ENCODE measurements at places on chromosomes 1 and 21. TPM values are rescaled to one million over a fixed set of nuclear protein-coding genes. Genes with fewer than 3 reads are reported as not detected.

DNA sequence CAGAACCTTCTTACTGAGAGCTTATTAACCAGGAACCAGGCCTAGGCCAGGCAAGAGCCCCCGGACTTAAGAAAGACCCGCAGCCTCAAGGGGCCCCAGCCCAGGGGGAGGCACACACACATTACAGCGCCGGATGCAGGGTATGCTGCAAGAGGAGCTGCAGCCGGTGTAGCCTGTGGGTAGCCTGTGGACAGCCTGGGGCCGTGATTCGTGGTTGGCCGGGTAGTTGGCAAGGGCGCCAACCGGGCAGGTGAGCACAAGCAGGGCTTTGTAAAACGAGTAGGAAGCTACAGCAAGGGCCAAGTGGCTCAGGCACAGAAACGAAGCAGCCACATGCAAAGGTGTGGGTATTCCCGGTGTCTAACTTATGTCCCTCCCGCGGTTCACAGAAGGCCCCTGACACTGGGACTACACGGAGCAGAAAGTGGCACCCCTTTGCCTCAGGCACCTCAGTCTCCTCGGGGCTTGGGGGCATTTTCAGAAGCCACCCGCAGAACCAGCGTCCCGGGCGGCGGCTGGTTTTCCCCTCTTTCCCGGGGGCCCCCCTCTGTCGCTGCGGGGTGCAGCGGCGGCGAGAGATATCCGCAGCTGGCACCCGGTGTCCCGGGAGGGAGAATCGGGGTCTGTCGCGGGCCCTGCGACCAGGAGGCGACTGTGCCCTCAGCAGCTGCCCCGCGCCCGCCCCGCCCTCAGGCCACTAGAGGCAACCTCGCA, 40.8 kb downstream of the KIAA1614 start:
- DNase-seq = no peak

- DNase-seq = no peak
Measured at GRCh38 chr1:111746614-111746999, 7.4 kb upstream of the INKA2 start.

RFX5 gene
- 23.8 TPM for total RNA-seq

DNA sequence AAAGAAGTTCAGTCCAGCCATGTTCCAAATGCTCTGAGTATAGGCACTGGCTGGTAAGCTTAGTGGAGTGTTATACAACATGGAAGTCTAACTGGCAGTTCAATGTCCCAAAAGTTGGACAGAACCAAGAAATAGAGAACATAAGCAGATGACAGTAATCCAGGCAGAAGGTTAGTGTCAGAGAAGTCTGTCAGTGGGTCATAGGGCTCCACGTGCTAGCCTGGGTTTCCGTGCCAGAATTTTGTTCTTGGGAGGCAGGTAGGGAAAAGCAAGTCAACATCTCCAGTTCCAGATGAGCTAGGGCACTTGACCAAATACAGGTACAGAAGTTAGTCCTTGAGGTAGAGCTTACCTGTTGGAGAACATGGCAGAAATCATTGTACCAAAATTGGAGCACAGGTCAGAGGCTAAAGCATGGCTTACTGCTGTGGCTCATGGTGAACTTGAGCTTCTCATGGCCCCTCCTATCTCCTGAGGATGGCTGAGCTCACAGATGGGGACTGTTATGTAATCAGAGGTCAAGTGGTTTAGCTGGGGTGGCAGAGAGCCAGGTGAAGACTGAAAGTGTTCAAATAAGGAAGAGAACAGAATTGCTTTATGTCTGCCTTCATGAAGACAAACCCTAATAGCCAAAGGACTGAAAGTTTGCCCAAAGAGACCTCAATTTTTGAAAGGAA, 170.8 kb downstream of the NFIA start:
- DNase-seq = peak; percentile 71

DNA sequence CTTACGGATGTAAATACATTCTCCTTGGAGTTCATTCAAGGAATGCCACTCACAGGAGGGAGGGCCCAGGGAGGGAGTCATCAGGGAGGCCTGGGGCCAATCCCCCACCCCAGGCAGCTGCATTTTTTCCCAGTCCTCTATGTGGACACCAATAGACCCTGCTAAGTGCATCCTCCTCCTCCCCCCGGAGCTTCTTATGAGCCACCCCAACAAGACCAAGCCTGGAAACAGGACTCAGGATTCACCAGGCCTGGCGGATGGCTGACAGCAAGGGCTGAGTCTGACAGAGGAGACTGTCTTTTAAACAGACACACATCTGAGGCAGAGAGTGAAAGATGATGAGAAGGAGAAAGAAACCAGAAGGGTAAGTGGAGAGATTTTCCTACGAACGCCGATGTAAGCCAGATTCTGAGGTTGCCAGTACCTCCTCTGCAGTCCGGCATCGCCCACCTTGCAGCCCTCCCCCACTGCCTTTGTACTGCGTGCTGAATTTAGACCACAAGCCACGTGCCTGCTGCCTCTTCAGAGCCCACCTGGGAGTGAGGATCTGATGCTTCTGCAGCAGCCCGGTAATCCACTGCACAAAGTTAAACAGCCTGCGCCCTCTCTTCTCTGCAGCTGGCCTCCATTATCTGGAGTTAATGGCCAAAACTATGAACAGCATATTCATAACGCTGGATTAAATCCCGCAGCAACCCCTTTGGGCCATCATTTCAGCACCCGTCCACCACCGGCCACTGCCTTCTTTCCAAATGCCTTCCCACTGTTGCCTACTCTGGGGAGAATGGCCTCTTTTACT, 17.6 kb upstream of the SFPQ start:
- no peak for DNase-seq

GRCh38 chr1:54408147-54409066, 2.2 kb upstream of the SSBP3 start:
- DNase-seq = no peak

- no peak for DNase-seq
Measured at GRCh38 chr1:42966688-42967612, 8.3 kb upstream of the SLC2A1 start.

GRCh38 chr1:53956308-53957168, 10.4 kb downstream of the LRRC42 start:
- DNase-seq = no peak

- DNase-seq = no peak
Measured at GRCh38 chr1:11641776-11642305, 12.4 kb downstream of the FBXO2 start.

GRCh38 chr1:42035205-42035829, 116.6 kb upstream of the HIVEP3 start:
- peak; percentile 65 for DNase-seq

- DNase-seq = peak; percentile 90
Measured at GRCh38 chr1:226679853-226680516, 59.1 kb downstream of the ITPKB start.

- no peak for DNase-seq
Measured at GRCh38 chr1:60797351-60797750, 285.0 kb upstream of the NFIA start.

- DNase-seq = peak; percentile 26
Measured at GRCh38 chr1:206559672-206559995, 52.3 kb downstream of the RASSF5 start.

TNNT2 gene
- total RNA-seq = 5,317 TPM

DNA sequence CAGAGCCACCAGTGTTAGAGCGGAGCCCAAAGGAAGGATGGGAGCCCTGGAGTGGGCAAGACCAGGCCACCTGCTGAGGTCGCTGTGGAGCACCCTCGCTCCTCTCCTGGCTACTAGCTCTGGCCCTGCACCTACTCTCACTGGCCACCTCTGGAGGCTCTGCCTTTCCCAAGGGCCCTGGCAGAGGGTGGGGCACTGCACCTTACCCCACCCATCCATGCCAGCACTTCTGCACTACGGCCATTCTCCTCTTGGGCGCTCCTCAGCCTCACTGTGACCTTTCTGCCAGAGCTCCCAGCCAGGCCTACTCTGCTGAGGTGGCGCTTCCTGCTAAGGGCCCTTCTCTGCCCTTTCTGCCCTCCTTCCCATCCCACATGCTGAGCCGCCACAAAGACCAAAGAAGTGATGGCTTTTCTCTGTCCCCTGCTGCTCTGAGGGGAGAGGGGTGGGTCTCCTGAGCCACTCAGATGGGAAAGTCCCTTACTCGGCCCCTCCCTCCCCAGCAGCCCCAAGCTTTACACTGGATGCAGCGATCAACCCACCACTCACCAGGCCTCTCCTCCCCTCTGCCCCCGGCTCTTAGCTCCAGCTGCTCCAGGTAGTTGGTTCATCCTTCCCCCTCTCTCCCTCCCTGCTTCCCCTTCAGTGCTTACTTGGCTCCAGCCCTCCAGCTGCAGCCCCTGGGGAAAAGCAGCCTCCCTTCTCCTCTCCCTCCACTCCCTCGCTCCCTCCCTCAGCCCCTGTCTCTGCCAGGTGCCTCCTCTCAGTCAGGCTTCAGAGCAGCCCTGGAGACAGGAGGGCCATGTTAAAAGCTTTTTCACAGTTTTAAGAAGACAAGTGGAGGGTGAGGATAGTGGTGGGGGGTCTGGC, 14.8 kb upstream of the TMEM222 start:
- DNase-seq = no peak

GRCh38 chr1:235486321-235486720, 17.9 kb downstream of the B3GALNT2 start:
- no peak for DNase-seq

TCHHL1 gene
- total RNA-seq = not detected

DNA sequence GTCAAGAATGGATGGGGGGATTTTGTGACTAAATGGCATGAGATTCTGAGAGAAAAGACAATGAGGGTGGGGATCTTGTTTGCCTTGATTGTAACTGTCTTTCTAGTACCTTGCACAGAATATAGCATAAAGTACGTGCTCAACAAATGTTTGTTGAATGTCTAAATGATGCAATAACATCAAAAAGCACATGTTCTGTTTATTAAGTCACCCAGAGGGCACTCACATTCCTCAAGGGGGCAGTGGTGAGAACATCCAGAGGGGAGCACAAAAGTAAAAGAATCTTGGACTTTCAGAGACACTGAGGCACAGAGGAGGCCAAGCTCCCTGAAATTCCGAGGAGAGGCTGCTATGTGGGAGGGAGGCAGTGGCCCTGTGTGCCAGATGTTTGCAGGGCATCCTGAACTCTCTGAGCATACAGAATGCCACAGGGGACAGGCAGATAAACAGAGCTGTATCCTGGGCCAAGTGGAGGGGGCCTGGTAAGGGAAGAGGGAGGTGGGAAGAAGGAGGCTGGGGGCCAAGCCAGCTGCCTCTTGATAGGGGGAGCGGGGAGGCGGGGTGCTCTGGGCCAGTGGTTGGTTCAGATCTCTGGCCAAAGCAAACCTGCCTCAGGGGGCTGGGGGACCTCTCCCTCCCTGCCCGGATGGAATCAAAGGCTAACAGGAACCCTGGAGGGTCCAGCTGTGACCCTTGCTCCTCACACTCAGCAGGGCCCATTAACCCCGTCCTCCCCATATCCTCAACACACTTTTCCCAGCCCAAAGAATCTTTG, 6.5 kb upstream of the ATP1A2 start:
- DNase-seq = no peak

- no peak for DNase-seq
Measured at GRCh38 chr1:17979815-17980214, 127.8 kb upstream of the IGSF21 start.

GRCh38 chr1:213245260-213245910, 194.3 kb downstream of the RPS6KC1 start:
- no peak for DNase-seq

DNA sequence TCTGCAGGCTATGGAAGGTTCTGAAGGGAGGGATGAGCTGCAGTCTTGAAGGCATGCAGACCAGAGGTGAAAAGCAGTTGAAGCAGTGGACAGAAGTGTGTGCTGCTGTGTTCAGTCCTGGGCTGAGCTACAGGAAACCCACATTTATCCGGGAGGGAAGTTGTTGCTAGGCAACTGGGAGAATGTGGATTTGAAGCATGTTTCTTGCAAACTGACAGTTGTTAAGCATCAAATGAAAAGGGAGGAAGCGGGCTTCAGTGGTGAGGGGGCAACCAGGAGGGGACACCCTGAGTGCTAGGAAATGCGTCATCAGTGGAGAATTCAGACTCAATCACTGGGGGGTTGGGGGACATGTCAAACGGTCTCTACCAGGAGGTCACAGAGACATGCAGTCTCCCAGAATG, 28.7 kb downstream of the ABCA4 start:
- DNase-seq = no peak

GRCh38 chr1:162131400-162132321, 62.2 kb downstream of the NOS1AP start:
- DNase-seq = no peak

GRCh38 chr1:185241127-185241526, 75.9 kb downstream of the IVNS1ABP start:
- no peak for DNase-seq

- DNase-seq = no peak
Measured at GRCh38 chr1:12657060-12657884, 13.4 kb downstream of the AADACL4 start.

REN gene
- not detected for total RNA-seq

- DNase-seq = no peak
Measured at GRCh38 chr1:219153723-219154122, 20.0 kb upstream of the LYPLAL1 start.

KRTAP13-2 gene
- total RNA-seq = not detected

- DNase-seq = peak; percentile 99
Measured at GRCh38 chr21:28992526-28993292, at the start of gene LTN1. Gene LTN1, minus strand, starts transcription at chr21:28992877. Its CDS starts 72 bp downstream, at chr21:28992805.

FCRL5 gene
- 0.10 TPM for total RNA-seq

- DNase-seq = no peak
Measured at GRCh38 chr1:185492089-185492825, 175.2 kb upstream of the IVNS1ABP start.

GRCh38 chr1:27132147-27132546, 22.8 kb downstream of the SLC9A1 start:
- no peak for DNase-seq

- no peak for DNase-seq
Measured at GRCh38 chr21:31913182-31913608, 40.4 kb downstream of the HUNK start.
